ENCODE measurements at places on chromosomes 7 and 10.

GRCh38 chr7:3358991-3359390 lies 57.9 kb downstream of the SDK1 start:
- DNase-seq, result no peak

GRCh38 chr10:113274176-113274829 lies 278.6 kb upstream of the HABP2 start:
- DNase-seq, result no peak

- DNase-seq, result no peak
Measured at GRCh38 chr7:4634166-4634565, 47.9 kb upstream of the FOXK1 start.

DNA sequence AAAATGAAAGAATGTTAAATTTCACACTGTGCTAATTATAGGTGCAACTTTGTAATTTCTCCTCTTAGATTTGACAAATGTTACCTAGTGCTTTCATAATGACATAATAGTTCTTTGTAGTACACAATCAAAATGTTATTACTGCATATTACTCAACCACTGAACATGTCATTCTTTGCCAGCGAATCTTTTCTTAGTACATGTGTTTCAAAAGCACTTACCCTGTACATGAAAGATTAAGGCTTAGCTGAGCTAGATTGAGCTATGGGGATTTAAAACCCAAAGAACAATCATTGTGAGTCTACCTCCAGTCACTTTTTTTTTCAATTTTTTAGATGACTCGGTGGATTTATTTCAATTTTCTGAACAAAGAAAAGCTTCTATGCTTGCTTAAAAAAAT lies 123.5 kb upstream of the FERD3L start:
- no peak for DNase-seq

- DNase-seq, result no peak
Measured at GRCh38 chr7:10824154-10824553, 149.5 kb upstream of the PHF14 start.
